Esophagus (tissue), 2 donors: ENCODE measurements at places on chromosomes 4 and X. TPM values are rescaled to one million over a fixed set of nuclear protein-coding genes. Genes with fewer than 3 reads are reported as not detected.

Gene SSX4B
- polyA plus RNA-seq, result not detected

Gene GABRE
- polyA plus RNA-seq, result 63.3 TPM

Gene HERC6
- 8.7 TPM for polyA plus RNA-seq

Gene ESX1
- polyA plus RNA-seq, result not detected

Gene NEUROG2
- not detected for polyA plus RNA-seq

Gene HTN1
- not detected for polyA plus RNA-seq

Gene MAGED4
- 2.1 TPM for polyA plus RNA-seq

Gene FGF5
- 0.01 TPM for polyA plus RNA-seq

Gene TMEM255A
- 0.59 TPM for polyA plus RNA-seq
